AG09319 (cell line): ENCODE measurements at places on chromosomes 5 and 9.

- no peak for DNase-seq
Observed at GRCh38 chr9:116800074-116800473, 113.0 kb downstream of the TRIM32 start.

- DNase-seq = no peak
Observed at GRCh38 chr9:121763561-121764370, 112.3 kb downstream of the DAB2IP start.

- DNase-seq = no peak
Observed at GRCh38 chr5:58276431-58276830, 183.5 kb downstream of the PLK2 start.

DNA sequence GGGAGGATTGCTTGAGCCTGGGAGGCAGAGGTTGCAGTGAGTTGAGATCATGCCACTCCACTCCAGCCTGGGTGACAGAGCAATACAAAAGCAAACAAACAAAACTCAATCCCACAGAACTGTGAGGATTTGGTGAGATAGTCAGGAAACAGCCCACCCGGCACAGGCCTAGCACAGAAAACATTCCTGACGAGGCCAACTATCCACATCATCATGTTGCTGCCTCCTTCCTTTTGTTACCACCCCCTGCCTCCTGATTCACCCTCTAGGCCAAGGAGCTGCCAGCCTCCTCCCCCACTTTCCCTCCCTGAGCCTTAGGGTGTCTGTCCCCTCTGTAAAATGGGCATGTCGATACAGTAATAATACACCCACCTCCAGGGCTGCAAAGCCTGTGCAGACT is 39.0 kb downstream of the STK10 start:
- no peak for DNase-seq

- no peak for DNase-seq
Observed at GRCh38 chr5:73918791-73919221, 292.8 kb downstream of the ARHGEF28 start.

- DNase-seq = no peak
Observed at GRCh38 chr5:112316731-112317130, 102.3 kb downstream of the EPB41L4A start.

GRCh38 chr5:4387290-4387689 is 752.8 kb upstream of the ADAMTS16 start:
- no peak for DNase-seq

DNA sequence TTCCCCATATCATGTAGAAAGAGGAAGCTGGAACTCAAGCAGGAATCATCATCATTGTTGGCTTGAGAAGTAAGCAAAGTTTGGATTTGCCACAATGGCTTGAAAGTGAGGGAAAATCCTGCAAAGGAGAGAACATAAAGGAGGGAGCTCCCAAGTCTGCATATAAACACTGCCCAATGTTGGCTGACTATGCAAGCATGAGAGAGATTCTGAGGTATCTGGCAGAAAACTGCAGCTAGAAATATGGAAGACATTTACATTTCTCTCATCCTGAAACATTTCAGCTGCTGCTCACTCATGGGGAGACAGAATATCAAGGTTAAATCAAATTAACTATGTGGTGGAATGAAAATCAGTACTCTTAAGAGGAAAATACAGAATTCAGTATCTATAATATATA is 415.6 kb upstream of the TNC start:
- no peak for DNase-seq

DNA sequence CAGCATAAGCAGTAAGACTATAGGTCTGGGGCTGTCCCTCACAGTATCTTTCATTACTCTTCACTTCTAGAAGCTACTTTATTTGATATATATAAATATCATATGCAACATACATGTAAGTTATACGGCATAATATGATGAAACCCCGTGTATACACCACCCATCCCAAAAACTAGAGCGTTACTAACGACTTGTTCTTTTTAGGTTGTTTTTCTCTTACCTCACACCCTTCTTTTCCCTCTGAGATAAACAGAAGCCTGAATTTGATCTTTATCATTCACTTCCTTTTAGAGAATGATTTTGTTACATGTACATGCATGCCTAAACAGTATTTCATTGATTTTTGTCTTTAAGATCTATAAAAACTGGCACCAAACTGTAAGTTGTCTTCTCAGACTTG is 3.7 kb downstream of the TRMO start:
- no peak for DNase-seq

GRCh38 chr5:75512383-75513074 is 838 bp downstream of the POLK start:
- DNase-seq = no peak

DNA sequence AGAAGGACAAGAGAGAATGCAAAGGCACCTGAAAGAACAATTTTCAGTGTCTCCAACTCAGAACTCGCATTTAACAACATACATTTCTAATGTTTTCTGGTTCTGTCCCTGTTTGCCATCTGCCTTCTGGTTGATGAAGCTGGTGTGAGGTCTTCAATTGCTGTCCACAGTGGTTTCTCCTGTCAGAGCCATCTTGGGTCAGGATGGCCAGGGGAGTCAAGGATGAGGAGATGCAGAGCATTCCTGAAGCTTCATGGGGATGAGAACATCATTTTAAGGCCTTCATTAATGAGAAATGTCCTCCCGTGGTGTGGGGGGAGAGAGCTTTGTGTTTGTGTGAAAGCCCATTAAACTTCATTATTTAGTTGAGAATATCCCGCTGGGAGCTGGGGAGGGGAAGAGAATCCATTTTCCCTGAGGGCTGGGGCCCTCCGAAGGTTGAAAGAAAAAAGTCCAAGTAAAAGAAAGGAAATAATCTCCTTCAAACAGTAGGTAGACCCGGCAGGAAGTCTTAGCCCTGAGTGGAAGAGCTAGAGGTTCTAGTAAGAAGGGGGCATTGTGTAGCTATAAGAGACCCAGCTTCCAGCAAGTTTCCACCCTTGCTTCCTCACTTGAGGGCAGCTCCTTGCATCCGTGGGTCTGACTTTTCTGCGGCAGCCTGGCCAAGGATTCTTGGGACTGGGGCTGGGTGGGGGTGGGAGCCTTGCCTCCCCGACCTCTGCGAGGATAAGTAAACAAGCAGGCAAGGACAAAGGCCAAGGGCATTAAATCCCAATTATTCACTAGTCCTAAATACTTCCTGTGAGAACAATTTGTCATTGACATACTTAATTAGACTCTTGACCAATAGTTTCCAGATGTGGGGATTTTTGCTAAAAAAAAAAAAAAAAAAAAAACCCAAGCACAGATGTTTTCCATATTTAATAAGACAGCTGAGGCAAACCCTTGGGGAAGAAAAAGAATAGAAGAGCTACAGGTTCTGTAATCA is 119.2 kb downstream of the MSX2 start:
- DNase-seq = peak; percentile 43

- DNase-seq = no peak
Observed at GRCh38 chr5:38414348-38414747, 142.1 kb downstream of the LIFR start.

DNA sequence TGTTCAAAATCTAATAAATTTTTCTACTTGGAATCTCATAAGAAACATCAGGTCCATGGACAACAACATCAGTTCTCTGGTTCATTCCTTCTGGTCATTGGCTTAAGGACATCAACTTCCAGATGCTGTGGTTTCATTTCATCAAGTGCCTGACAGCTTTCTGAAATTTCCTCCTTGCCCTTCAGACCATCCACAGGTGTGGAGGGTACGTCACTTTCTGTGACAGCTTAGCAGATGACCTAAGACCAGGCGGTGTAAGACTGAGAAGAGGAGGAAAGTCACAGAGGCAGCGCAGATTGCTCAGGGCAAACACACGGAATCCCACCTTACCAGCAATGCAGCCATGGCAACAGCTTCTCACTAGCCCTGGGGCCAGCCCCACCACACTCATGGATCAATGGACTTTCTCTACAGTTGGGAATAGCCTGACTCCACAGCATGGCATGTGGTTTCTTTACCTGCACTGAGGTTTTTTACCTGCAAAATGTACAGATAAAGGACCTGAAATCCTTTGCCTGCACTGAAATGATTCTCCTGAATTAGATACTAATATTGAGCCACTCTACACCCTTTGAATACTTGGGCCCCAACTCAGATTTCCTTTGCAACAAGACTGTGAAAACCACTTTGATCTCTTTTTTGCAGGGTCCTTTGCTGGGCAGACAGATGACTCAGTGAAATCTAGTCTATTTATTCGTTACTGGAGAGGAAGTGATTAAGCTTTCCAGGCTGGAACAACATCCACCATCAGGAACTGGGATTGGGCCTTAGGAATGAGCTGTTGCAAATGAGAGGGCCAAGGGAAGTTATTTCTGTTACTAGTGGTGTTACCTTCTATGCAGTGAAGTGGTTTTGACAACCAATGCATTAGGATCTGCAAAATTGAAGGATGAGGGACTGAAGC is 26.9 kb downstream of the TICAM2 start:
- DNase-seq = no peak
